A549 (cell line): ENCODE measurements at places on chromosomes 6 and 20.

DNA sequence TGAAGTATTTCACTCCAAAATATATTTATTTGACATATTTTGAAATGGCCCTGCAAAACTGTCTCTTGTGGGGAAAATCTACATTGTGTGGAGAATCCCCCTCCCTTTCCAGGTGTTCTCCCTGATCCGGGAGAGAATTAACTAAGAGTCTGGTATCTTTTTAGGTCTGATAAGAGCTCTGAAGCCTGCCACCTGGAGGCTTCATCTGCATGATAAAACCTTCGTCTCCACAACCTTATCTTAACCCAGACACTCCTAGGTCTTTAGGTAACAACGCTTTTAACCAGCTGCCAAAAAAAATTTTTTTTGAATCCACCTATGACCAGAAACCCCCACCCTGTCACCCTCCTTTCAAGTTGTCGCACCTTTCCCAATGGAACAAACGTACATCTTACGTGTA is 43.0 kb downstream of the FAM184A start:
- DNase-seq, result no peak

DNA sequence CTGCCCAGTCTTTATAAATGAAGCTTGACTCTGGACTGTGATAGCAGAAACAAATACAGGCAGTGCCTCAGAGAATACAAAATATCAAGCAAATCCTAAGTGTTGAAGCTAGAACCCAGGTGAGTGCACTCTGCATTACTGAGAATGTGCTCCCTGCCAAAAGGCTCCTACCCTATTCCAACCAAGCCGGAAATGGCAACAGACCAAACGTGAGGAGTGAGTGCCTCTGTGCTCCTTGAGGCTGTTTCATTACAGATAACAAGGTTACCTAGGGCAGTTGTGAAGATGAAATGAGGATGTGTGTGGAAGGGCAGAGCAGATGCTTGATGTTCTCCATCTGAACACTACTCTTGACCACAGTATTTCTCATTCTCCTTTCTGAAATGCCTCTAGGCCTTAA is 29.3 kb downstream of the SSR1 start:
- no peak for DNase-seq

DNA sequence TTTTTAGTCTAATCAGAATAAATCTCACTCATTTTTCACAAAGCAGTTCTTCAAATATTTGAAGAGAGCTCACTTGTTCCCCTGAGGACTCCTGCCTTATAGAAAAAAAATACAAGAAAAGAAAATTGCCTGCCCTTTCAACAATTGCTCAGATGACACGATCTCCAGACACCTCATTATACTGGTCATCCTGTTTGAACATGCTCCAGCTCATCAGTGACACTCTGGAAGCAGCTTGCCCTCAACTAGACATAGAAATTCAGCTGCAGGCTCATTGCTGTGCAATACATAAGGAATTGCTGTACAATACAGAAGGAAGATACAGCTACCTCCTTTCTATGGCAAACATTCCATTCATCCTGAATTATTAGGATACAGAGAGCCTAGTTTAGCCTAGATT is 73.1 kb downstream of the OPN5 start:
- DNase-seq, result no peak

- no peak for DNase-seq
Observed at GRCh38 chr6:108697561-108698161, 136.9 kb downstream of the FOXO3 start.

GRCh38 chr6:56279331-56280080 is 32.1 kb upstream of the COL21A1 start:
- DNase-seq, result peak; percentile 70
